HuH-7 (cell line): ENCODE measurements at places on chromosomes 7 and 10.
A peak's percentile ranks its signal among the peaks of the same experiment; 100 is the strongest.

GRCh38 chr10:103849212-103849877, 6.0 kb downstream of the SH3PXD2A start:
- DNase-seq = no peak

DNA sequence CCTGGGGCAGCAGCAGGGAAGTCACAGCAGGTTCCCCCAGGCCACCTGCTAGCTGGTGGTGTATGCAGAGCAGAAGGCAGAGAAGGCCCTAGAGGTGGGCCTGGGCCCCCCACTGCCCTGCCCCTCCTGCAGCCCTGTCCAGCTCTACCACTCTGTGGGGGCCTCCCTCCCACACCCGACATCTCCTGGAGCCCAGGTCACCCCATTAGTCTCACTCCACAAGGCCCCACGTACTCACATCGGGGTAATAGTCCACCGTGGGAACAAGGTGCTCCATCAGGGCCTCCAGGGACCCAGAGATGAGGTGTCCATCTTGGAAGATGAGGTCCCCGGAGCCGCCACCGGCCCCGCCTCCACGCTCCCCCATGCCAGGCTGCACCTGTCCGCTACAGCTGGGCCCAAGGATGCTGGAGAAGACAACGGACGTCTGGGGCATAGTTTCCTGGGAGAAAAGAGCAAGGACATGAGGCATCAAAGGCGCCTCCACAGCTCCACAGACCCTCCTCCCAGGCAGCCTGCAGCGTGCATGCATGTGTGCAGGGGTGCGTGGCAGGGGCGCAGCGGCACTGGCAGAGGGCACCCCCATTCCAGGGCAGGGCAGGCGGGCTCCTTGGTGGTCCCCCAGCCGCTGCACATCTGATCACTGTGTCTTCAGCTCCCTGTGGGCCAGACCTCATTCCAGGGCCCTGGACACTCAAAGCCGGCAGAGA, 61.0 kb downstream of the RASGEF1A start:
- DNase-seq = no peak

DNA sequence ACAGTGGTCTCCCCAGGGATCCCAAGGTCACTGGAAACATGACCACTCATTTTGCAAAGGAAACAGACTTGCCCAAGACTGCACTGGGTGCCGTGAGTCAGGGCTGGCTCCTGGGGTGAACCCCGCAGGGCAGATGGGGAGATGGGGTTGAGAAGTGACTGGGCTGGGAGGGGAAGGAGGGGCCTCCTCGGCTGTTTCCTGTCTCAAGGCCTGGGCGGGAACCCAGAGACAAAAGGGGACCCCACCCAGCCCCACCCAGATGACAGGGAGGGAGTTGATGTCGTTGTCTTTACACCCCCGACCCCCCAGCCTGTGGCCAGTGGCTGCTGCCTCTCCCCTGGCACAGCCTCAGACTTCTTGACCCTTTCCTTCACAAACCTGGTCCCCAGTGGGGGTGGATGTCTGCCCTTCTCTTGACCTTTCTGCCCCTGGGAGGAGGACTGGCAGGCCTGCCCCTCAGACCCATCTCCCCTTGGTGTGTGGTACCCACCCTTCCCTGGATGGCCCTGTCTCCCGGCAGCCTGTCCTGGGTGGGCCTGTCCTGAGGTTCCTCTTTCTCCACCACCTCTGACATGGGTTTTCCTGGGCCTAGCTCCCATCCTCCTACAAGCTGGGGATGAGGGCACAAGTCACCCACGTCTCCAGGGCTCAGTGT, 1.4 kb downstream of the MYO1G start:
- no peak for DNase-seq

GRCh38 chr7:80609751-80610150, 28.7 kb upstream of the CD36 start:
- no peak for DNase-seq

DNA sequence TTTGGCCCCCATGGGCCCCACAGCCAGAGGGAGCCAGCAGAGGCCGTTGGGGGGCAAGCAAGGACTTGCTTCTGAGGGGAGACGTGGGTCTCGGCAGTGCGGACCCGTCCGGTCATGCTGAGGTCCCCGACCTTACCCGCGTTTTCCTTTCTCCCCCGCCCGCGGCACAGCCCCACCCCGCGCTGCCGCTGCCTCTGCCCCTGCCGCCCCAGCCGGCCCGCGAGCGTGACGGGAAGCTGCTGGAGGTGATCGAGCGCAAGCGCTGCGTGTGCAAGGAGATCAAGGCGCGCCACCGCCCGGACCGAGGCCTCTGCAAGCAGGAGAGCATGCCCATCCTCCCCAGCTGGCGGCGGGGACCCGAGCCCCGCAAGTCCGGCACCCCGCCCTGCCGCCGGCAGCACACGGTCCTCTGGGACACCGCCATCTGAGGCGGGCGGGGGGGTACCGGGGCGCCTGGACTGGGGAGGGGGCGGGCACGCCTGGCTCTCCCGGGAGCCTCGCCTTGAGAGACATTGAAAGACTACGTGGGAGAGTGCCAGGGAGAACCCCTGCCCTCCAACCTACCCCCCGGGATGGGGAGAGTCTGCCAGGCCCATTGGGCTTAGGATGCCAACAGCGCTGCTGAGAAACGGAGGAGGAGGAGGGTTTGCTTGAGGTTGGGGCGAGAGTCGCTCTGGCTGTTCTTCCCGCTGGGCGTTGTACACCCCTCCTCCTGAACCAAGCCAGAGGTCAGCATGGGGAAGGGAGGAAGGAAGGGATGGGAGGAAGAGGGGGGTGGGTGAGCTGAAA, 9.9 kb downstream of the NYAP1 start:
- peak; percentile 75 for DNase-seq

- no peak for DNase-seq
These were observed 110.5 kb downstream of the FANK1 start for GRCh38 chr10:126006906-126007305.

DNA sequence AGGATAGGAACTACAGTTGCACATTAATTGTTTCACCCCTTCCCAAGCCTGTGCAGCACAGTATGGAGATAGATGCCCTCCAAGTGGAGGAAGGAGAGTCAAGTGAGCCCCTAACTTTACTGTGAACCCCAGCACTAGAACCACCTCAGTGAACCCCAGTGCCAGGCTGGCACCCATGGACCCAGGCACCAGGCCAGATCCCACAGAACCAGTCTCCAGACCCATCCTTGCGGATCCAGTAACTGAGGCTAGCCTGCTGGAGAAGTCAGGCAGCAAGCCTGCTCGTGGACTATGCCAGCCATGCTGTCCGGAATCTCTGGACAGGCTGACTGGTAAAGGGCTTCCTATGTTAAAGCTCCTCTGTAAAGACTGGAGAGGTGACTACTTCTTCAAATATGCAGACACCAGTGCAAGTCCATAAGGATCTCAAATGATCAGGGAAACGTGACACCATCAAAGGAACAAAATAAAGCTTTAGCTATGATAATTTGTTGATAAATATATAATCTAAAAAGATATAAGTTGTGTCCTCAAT, 27.7 kb downstream of the SHOC2 start:
- DNase-seq = no peak

DNA sequence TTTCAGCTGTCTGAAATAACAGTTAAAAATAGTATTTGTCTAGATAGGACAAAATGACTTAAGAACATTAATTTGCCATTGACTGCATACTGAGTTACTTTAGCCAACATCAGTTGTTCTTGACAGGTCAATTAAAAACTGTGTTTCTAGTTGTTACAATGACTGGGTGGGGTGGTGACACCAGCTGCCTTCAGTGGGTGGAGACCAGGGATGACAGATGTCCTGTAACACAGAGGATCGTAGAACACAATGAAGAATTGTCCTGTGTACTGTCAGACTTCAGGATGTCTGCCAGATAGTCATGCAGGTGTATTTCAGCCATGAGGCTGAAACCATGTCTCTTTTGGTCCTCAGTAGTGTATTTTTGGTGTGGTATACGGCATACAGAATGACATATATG, 24.4 kb downstream of the TRUB1 start:
- DNase-seq = no peak

- DNase-seq = no peak
These were observed at the start of gene FRAT1 for GRCh38 chr10:97318772-97319651. TSS of gene FRAT1 (plus strand) at chr10:97319271. CDS start at chr10:97319454, 183 bp downstream.

GRCh38 chr7:43749383-43749940, 9.0 kb upstream of the BLVRA start:
- no peak for DNase-seq

GRCh38 chr10:122955892-122956291, 1.9 kb upstream of the C10orf88 start:
- no peak for DNase-seq

DNA sequence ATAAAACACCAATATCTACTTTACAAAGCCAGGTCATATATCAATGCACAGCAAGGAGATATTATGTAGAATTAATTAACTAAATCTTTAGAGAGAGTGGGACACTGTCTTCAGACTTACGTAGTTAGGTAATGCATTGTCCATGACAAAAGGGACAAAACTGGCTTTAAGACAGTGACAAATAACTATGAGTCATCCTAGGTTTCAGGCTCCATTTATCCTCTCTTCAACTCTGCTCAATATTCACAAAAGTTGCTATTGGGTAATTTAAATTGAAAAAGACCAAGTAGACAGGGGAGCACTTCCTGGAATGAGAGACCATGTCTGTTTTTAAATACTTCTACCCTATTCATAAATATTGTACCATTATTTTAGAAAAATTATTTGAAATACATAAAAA, 464.5 kb downstream of the ARL4A start:
- no peak for DNase-seq

DNA sequence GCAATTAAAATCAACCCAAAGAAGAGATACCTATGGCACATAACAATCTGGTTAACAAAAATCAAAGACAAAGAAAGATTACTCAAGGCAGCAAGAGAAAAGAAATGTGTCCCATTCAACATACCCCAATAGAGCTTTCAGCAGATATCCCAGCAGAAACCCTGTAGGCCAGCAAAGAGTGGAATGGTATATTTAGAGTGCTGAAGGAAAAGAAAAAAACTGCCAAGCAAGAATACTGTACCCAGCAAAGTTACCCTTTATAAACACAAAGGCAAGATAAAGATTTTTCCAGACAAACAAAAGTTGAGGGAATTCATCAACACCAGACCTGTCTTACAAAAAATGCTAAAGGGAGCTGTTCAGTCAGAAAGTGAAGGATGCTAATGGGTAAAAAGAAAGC, 131.6 kb downstream of the TPST1 start:
- DNase-seq = no peak

DNA sequence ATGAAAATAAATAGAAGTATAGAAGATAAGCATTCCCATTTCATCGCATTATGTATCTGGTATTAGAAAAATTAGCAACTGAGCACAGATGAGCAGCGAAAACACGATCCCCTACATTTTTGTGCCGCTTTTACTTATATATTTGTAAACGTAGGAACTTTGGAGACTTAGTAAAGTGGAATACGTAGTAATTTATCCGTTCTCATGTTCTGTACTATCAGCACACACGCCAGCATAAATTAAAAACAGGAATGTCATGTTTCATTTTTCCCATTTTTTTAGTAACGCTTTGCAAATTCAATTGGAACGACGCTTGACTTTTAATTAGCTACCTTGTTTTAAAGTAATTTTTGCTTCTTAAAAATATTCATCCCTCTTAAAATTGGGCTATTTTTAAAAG, 2.4 kb downstream of the ZNRF2 start:
- DNase-seq = no peak

DNA sequence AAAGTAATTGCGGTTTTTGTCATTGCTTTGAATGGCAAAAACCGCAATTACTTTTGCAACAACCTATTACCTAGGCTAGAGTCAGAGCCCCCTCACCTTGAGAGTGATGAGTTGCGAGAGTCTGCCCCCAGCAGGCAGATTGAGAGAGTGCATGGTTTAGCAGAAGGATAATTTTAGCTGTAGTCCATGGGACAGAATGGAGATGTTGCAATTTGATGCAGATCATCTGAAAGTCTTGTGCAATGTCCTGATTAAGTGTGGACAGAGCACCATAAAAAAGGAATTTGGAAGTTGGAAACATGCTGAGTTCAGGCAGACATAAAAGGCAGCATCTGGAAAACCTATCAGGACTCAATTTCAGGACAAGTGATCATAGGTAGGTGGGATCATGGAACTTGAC, 48.7 kb downstream of the GPR141 start:
- DNase-seq = peak; percentile 40

- no peak for DNase-seq
These were observed 37.3 kb downstream of the ADRA2A start for GRCh38 chr10:111113961-111114757.

DNA sequence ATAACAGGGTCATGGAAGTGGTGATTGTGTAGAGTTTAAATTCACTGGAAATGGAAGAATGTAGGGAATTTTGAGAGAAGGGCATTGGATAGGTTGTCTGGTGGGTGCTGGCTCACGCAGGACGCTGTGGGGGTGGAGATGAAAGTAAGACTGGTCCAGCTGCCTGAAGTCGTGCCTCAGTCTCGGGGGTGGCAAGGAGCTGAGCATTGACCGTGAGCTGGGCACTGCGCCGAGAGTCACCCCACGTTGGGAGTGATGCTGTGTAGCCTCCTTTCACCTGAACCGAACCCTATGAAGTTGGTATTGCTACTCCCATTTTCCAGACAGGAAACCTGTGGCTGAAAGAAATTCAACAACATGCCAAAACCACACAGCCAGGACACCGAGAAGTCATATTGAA, 99.2 kb downstream of the ACTR3B start:
- no peak for DNase-seq

GRCh38 chr10:129440247-129440646, 26.8 kb upstream of the MGMT start:
- no peak for DNase-seq

DNA sequence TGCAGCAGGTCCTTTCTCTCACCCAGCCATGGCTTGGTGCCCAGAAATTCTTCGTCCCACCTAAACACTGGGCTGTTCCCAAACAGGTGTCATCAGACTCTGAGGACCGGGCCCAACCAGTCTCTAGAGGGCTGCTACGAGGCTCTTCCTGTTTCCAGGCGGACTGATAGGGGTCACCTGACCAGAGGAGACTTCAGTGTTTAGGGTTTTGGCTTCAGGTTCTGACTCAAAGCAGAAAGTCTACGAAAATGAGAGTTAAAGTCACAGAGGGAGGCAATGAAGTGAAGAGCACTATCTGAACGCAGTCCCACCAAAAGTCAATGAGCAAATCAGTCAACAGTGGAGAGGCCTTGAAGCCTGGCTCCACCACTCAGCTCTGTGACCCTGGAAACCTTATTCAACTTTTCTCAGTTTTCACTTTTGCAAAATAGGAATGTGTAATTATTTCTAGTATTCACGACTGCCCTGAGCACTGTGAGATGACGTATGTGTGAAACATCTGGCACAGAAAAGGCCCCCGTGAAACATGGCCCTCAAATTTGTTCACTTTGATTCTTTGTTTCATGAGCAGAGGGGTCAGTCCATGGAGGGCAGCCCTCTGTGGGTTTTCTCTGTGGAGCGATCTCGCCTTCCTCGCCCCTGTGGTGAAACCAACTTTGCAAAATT, 189.9 kb upstream of the PDE1C start:
- no peak for DNase-seq

- DNase-seq = no peak
These were observed 25.7 kb downstream of the FOXL3 start for GRCh38 chr7:315516-316265.

GRCh38 chr10:28307267-28307666, 4.4 kb upstream of the MPP7 start:
- no peak for DNase-seq

- no peak for DNase-seq
These were observed 195.6 kb upstream of the CSTF2T start for GRCh38 chr10:51894771-51895578.
